Right renal pelvis (tissue), 4 donors: ENCODE measurements at places on chromosomes 2 and 18. TPM values are rescaled to one million over a fixed set of nuclear protein-coding genes. Genes with fewer than 3 reads are reported as not detected.

GRCh38 chr2:33496150-33496549 lies 19.7 kb downstream of the RASGRP3 start:
- no peak for DNase-seq

- DNase-seq: no peak
Measured at GRCh38 chr2:30987566-30987965, 150.7 kb downstream of the GALNT14 start.

Gene IL1R2
- 0.66 TPM for polyA plus RNA-seq

GRCh38 chr18:75810516-75810915 lies 383.0 kb upstream of the SMIM21 start:
- no peak for DNase-seq

DNA sequence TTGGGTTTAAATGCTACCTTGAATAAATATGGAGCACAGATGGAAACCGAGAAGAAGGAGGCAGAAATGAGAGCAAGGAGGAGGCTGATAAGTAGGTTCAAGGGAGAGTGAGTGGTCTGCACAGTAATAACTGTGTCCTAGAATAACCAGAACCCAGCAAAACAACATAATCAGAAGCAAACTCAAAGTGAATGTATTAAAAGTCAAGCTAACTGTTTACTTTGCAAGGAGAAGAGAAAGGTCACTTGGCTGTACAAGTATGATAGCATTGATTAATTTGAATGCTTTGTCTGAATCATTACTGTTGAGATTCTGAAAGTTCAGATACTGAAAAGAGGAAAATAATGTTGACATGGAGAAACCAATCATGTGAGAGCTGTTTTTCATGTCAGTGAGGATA lies 258.8 kb downstream of the PLCL1 start:
- DNase-seq: no peak

Gene CREG2
- 0.74 TPM for polyA plus RNA-seq

Gene APCDD1
- polyA plus RNA-seq: 142 TPM

Gene DSG2
- polyA plus RNA-seq: 55.2 TPM

Gene GCG
- not detected for polyA plus RNA-seq

GRCh38 chr2:172927641-172928357 lies 147.8 kb upstream of the MAP3K20 start:
- DNase-seq: no peak

GRCh38 chr2:30310955-30311354 lies 79.6 kb downstream of the LBH start:
- no peak for DNase-seq

GRCh38 chr2:167946441-167946841 lies 301.0 kb downstream of the STK39 start:
- DNase-seq: no peak

DNA sequence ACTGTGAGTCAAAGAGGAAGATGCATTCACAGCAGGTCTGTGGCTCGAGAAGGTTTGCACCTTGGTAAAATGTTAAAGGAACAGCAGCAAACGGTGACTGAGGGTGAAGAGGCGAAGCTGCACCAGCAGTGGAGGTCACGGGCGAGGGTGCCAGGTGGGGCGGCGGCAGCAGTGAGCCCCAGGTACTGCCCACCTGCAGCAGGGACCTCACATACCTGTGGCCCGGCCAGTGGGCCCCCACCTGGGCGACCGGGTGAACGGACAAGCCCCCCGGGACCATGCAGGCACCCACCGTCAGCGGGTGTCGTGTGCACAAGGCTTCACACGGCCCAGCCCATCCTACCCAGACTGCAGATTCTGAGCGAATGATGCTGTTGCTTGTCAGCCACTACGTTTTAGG lies 23.6 kb upstream of the KCNG2 start:
- no peak for DNase-seq

DNA sequence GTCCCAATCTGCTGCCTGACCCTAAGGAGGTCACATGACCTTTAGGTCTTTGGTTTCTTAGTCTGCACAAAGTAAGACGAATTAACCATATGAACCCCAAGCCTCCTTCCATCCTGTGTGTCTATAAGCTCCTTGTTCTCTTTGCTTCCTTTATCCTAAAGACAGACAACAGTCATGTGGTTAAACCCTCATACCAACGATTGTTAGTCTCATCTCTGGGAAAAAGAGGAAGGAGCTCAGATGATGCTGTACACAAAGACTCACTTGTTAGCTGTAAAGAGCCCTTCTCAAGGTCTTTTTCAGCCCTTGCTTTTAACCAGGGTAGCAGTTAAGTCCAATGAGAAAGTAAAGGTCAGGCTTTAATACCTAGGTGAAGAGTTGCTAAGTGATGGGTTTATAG lies 443.7 kb downstream of the TNS1 start:
- DNase-seq: no peak

DNA sequence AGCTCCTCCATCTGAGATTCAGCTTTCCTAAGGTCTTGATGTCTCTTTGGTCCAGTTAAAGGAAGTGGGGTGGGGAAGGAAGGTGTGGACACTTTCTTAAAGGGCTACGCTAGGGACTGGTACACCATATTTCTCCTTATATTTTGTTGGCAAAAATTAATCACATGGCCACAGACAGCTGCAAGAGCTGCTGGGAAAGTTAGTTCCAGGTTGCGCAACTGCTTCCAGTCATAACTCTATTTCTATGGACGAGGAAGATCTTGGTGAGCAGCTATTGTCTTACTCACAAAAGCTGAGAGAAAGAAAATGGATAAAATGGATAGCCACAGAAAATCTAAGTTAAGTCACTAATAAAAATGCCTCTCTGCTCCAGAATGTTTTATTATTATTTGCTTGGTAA lies 60.7 kb upstream of the PPM1B start:
- DNase-seq: no peak

Gene LHCGR
- polyA plus RNA-seq: 0.18 TPM

GRCh38 chr2:107362993-107363392 lies 463.7 kb upstream of the RGPD4 start:
- no peak for DNase-seq

DNA sequence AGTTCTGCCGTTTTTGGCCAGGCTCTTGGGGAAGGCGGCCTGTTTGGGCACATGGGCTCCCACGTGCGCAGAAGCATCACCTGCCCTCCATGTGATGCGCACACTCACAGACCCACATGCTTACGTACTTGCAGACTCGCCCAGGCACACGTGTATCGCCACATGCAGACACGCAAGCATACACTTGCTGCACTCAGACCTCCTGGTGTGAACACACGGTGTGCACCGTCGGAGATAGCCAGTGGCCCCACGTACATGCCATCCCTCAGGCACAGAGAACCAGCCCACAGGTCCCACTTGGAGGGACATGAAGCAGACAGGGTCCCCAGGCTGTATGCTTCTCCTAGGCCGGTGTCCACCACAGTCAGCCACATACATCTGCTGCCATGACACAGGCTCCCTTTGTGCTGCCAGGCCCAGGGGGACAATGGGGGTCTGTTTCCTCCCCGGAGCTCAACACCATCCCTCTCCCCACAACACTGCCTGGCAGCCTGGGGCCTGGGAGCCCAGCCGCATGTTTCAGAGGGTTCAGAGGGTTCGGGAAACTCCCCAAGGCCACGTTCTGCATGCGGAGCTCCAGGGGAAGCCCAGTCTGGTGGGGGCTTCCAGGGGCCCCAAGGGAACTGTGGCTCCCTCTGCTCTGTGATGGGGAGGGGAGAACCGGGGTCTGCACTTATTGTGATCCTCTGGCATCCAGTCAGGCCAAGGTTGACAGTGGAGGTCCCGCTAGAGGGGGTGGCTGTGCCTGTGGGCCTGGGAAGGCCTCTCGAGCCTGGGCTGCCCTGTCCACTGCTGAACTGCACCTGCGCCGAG lies 208.1 kb upstream of the HAAO start:
- DNase-seq: no peak

GRCh38 chr2:124286089-124286783 lies 261.1 kb downstream of the CNTNAP5 start:
- DNase-seq: no peak

DNA sequence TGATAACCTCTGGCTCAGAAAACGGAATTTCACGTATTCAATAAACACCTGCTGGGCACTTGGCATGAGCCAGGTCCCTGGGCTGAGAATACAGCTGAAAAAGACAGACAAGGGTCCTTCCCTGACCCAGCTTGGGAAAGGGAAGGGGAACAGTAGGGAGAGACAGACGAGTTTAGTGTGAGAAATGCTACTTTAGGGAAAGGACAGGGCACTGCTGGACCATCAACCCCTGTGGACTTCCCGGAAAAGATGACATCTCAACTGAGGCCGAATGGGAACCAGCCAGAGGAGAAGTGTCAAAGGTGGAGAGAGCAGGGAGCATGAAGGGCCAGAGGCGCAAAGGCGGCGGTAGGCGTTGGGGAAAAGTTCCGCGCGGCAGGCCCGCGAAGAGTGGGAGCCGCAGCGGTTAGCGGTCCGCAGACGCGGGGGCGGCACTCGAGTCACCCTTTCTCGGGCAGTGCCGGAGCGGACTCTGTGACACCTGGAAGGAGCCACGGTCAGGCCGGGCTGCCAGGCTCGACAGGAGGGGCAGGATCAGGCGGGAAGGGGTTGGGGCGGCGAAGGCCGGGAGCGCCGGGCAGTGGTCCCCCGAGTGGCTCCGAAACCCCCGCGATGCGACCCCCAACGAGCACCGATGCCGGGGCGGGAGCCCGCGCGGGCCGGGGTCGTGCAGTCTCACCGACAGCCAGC lies 519 bp downstream of the TEX261 start:
- no peak for DNase-seq

Gene LRRTM4
- polyA plus RNA-seq: 2.1 TPM

DNA sequence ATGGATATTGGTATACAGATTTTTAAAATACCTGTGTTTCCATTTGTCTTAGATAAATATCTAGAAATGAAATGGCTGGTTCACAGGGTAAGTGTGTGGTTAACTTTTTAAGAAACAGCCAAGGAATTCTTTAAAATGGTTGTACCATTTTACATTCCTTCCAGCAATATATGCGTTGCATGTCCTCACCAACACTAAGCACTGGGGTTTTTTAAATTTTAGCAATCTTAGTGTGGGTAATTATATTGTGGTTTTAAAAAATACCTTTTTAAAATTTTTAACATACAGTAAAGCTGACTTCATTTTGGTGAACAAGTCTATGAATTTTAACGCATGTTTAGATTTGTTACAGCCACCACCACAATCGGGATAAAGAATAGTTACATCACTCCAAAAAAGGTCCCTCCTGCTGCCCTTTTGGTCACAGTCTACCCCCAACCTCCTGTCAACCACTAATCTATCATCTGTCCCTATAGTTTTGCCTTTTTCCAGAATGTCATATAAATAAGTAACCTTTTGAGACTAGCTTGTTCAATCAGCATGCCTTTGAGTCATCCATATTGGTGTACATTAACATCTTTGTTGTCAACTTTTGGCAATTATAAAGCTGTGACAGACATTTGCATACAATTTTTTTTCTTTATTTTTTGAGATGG lies 128.1 kb upstream of the MSTN start:
- no peak for DNase-seq

GRCh38 chr2:146633159-146633558 lies 1211.7 kb upstream of the ACVR2A start:
- no peak for DNase-seq
